ENCODE measurements at places on chromosomes 1 and 21.

- DNase-seq: no peak
Observed at GRCh38 chr1:1911350-1912041, 3.6 kb upstream of the CALML6 start.

- DNase-seq: no peak
Observed at GRCh38 chr1:181405584-181405983, 77.7 kb upstream of the CACNA1E start.

DNA sequence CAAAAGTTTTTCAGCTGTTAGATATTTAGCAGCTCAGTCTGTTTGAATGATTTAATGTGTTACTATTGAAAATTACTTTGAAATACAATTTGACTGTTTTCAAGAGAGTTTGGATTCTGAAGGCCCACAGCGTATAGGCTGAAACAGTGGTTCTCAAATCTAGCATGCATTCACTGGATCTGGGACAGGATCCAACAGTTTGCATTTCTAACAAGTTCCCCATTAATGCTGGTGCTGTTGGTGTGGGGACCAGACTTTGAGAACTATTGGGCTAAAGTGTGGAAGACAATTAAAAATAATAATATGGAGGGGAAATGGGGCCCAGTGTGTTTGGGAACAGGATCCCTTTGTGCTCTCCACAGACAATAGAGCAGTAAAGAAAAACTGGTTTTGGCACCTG, 31.9 kb downstream of the ITSN1 start:
- DNase-seq: no peak

GRCh38 chr1:81585371-81585770, 215.4 kb upstream of the ADGRL2 start:
- no peak for DNase-seq

DNA sequence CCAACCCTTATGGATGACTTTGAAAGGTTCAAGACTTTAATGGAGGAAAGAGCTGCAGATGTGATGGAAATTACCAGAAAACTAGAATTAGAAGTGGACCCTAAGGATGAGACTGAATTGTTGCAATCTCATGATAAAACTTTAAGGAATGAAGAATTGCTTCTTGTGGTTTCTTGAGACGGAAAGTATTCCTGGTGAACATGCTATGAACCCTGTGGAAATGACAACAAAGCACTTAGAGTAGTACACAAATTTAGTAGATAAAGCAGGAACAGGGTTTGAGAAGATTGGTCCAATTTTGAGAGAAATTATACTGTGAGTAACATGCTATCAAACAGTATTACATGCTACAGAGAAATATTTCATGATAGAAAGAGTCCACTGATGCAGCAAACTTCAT, 215.4 kb downstream of the OMA1 start:
- DNase-seq: no peak

DNA sequence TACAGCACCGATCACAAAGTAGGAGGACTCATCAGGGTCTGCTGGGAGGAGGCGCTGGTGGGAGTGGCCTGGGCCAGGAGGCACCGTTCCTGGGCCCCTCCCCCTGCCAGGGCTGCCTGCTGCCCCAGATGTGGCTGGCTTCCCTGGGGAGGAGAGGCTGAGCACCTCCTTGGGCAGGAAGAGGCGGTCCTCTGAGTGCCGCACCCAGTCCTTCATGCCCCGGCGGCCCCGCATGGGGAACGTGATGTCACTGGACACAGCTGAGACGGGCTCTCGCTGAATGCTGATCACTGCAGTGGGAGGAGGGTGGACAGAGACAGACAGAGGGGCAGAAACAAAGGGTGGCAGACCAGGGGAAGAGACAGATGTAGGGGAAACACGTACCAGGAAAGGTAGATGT, 24.8 kb downstream of the ADGRB2 start:
- DNase-seq: no peak

DNA sequence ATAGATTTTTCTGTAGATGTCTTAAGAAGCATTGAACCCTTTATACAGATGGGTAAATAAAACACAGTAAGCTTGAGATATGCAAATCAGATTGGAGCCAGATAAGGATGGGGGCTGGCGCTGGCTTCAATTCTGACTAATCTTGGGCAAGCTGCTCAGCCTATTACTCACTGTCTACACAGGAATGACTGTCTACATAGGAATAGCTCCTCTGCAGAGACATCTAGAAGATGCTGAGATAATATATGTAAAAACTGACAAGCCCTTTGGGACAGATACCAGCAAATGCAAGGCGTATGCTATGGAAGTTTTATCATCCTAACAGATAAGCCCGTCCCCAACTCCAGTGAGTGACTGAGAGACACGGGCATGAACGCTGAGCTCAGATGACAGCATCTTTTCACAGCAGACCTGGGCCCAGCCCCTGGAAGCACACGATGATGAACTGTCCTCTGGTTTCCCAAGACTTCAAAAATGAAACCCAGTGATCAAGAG, 1.7 kb downstream of the CLDN14 start:
- DNase-seq: no peak

- no peak for DNase-seq
Observed at GRCh38 chr1:218425647-218426342, 80.7 kb downstream of the TGFB2 start.

DNA sequence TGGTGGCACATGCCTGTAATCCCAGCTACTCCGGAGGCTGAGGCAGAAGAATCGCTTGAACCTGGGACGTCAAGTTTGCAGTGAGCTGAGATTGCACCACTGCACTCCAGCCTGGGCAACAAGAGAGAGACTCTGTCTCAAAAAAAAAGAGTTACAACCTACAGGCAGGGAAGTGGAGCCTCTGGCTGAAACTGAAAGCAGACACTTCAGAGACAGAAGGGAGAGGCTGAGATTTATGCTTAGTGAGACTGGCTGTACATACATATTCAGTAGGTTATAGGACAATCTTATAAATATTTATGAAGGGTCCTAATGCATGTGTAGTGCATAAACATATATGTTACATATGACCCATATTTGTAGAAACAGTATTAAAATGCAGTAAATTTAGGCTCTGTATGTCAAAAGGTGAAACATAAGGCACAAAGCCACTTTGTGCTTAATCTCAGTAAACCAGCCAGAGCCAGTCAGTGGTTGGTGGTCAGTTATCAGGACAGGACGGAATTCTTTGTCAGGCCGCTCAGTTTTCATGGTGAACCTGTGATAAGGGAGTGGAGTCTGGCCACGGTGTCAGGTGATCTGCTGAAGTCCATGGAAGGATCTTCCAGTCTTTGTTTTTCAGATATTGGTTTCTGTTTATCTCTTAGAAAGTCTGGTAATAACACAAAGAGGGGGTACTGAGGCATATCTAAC, 13.7 kb downstream of the RHEX start:
- no peak for DNase-seq

DNA sequence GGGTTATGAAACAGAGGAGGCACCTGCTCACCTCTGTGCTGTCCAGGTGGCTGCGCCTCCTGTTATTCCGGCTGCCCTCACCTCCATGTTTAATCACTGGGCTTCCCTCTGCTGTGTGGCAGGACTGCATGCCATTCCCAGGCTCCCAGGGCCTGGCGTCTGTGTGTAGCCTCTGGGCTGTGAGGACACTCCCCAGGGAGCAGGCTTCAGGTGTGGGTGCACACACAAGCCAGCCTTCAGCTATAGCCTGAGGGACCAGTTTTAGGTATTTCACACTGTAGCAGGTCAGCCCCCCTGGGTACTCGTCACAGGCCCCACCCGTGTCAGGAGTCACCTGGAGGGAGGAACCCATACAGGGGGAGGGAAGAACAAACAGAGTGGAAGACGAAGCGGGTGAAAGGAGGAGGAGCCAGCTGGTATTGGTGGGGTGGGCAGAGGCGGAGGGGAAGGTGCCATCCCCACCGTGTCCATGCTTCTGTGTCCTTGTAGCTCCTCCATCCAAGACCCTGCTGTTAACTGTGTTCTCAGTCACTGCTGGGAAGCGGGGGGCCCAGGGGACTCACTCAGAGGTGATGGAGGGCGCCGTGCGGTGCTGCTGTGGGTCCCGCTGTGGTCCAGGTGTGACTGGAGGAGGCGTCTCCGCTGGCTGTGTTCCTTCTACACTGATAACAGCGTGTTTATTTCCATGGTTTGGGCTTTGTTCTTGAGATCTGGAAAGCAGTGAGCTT, 158.6 kb downstream of the PGBD5 start:
- no peak for DNase-seq

DNA sequence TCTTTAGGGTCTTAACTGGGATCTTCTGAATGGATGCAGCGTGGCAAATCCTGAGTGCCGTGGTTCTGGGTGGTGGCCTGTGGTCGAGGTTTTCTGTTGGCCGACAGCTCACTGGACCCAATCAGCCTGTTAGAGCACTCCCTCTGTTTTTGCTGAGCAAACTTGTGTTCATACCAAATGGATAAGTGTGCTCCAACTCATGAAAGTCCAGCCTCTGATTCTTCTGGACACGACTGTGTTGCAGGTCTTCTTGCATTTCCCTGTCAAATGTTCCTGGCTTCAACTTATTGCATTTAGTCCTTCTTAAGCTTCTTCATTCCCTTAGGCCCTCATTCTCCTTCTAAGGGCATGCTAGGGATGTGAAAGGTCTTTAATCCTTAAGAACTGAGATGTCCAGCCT, 63.7 kb downstream of the AJAP1 start:
- no peak for DNase-seq

DNA sequence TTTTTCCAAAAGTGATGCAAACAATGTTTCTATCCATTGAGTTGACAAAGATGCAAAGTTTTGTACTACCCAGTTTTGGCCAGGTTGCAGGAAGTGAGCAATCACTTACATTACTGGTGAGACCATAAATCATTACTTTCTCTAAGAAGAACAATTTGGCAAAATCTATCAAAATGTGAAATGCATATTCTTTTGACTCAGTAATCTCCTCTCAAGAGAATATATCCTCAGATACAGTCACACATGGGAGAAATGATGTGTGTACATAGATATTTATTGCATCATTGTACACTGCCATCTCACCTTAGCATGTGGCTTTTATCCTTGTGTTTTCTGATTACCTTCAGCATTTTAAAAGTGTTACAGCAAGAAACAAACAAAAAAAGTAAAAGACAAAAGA, 52.4 kb upstream of the FMO3 start:
- no peak for DNase-seq

GRCh38 chr1:177959811-177960515, 9.9 kb downstream of the SEC16B start:
- DNase-seq: no peak

DNA sequence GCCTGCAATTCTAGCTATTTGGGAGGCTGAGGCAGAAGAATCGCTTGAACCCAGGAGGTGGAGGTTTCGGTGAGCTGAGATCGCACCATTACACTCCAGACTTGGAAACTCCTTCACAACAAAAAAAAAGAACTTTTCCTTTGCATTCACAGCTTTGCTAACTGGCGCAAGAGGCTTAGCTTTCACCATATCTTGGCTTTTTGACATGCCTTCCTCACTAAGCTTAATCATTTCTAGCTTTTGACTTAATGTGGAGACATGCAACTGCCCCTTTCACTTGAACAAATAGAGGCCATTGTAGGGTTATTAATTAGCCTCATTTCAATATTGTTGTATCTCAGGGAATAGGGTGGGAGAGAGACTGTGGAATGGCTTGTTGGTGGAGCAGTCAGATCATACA, 8.7 kb downstream of the KPNA6 start:
- no peak for DNase-seq

- no peak for DNase-seq
Observed at GRCh38 chr1:10019561-10019960, 13.2 kb upstream of the UBE4B start.

- DNase-seq: no peak
Observed at GRCh38 chr1:235782601-235783000, 84.1 kb downstream of the LYST start.

- DNase-seq: no peak
Observed at GRCh38 chr1:46444466-46444865, 45.2 kb upstream of the DMBX1 start.

- no peak for DNase-seq
Observed at GRCh38 chr1:18637511-18637960, 6.9 kb downstream of the PAX7 start.

GRCh38 chr1:77316966-77317365, 35.1 kb downstream of the AK5 start:
- DNase-seq: no peak

- DNase-seq: no peak
Observed at GRCh38 chr1:31531177-31531999, 44.9 kb upstream of the TINAGL1 start.

DNA sequence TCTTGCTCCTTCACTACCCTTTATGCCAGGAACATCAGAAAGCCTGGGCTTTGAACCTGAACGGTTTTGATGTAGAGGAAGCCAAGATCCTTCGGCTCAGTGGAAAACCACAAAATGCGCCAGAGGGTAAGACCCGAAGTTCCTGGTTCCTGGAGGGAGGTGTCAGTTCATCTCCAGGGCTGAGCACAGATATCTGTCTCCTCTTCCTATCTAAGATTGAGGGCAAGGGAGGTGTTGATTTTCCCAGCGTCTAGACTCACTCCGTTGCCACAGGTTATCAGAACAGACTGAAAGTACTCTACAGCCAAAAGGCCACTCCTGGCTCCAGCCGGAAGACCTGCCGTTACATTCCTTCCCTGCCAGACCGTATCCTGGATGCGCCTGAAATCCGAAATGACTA, 915 bp downstream of the CDC20 start:
- DNase-seq: no peak

- no peak for DNase-seq
Observed at GRCh38 chr1:101310506-101310905, 73.7 kb downstream of the S1PR1 start.

DNA sequence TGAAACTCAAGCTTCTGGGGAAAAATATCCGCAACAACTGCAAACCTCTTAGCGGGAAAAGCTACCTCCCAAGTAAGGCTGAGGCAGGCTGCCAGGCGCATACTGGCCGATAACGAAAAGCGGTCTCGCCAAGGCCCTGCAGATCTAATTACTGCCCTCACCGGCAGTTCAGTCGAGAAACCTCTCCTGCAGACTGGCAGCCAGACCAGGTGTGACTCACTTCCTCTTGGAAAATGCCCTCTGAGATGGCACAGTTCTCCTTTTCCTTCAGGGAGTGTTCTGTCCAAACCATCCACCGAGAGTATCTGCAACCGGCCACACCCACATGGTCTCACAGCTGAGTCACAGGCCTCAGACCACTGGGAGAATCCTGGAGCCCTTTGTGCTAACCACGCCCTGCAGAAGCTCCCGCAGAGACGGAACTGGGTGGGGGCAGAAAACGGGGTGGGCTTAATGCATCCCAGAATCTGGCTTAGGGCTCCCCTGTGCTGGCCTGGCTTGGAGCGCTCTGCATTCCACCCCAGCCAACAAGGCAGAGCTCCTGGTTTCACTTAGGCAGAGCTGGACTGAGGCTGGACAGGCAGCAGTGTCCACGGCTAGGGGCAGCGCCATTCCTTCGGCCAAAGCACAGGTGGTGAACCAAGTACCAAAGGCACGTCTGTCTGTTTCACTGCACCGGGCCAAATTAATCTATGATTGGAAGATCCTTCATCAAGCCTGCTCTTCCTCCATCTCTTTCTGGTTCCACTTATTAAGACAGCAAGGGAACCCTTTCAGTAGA, 1.2 kb downstream of the S100A10 start:
- no peak for DNase-seq

All from activated CD8-positive, alpha-beta memory T cell treated with anti-CD3 and anti-CD28 coated beads for 1 hour (primary cell).